ENCODE measurements at places on chromosomes 5 and 9.

GRCh38 chr5:81552852-81553566 lies 159.1 kb upstream of the ACOT12 start:
- DNase-seq, result no peak

GRCh38 chr9:127500399-127500798 lies 49.1 kb downstream of the LRSAM1 start:
- no peak for DNase-seq

DNA sequence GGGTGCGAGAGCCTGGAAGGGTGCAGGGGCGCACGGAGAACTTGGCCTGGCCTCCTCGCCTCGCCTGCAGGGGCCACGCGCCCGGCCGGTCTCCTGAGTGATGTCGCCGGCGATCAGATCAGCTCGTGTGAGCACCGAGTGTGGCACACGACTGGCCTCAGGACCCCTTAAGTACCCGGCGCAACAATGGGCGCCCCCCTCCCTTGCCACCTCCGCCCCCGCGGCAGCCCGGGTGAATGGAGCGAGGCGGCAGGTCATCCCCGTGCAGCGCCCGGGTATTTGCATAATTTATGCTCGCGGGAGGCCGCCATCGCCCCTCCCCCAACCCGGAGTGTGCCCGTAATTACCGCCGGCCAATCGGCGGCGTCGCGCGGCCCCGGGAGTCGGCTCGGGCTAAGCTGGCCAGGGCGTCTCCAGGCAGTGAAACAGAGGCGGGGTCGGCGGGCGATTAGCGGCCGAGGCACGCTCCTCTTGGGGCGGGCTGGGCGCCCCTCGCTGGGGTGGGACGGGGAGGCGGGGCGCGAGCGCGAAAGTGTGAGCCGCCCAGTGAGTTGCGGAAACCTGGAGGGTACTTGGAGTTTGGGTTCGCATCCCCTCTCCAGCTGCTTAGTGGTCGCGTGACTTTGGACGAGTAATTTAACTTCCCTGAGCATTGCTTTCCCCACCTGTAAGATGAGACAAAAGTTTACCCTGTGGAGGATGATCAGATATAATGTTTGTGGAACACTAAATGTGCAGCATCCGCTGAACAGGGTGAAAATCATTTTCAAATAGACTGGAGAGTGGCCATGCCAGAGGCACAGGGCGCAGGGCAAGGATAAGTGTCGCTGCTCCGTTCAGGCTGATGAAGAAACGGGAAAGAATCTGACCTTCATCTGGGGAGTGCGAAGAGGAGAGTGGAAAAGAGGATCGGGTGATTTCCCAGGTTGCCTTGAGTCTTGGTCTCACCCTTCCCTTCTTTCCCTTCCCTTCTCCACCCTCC lies at the start of gene NEUROG1:
TSS of gene NEUROG1 (minus strand) at position 145 of the 982 bp plus-strand sequence. CDS start 274 bp downstream, outside the sequence.
- peak; percentile 9 for DNase-seq

GRCh38 chr5:93154535-93154934 lies 426.5 kb downstream of the NR2F1-AS1 start:
- no peak for DNase-seq

GRCh38 chr5:150057052-150057451 lies 29.3 kb downstream of the CSF1R start:
- no peak for DNase-seq

DNA sequence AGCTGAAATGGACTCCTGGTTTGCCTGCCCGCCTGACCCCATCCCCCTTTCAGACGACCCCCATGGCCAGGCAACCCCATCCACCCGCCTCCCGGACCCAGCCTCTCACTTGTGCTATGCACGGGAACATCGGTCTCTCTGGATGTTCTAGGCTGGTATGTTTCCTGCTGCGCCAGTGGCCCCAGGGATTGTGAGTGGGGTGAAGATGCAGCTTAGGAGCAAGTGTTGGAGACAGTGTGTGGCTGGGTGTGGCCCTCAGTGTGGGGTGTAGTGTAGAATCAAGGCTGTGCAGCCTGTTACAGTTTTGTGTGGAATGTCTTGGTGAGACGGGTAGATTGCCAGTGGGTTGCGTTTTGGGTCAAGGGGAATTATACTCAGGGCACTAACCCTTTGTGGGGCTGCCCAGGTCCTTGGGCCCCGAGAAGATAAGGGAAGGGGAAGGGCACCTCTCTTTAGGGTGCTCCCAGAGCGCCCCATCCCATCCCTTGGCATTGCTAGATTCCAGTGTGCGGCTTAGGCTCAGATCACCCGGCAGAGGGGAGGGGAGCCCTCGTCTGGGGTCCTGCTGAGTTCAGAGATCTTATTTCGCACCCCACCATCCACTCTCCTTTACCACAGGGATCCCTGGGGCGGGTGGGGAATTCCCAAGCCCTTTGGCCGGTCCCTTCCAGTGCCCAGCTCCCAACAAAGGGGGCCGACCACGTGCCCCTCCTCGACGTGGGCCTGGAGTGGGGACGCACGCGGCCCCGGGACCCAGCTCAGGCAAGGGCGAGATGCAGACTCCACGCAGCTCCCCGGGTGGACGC lies 4.6 kb downstream of the IER5L start:
- no peak for DNase-seq

DNA sequence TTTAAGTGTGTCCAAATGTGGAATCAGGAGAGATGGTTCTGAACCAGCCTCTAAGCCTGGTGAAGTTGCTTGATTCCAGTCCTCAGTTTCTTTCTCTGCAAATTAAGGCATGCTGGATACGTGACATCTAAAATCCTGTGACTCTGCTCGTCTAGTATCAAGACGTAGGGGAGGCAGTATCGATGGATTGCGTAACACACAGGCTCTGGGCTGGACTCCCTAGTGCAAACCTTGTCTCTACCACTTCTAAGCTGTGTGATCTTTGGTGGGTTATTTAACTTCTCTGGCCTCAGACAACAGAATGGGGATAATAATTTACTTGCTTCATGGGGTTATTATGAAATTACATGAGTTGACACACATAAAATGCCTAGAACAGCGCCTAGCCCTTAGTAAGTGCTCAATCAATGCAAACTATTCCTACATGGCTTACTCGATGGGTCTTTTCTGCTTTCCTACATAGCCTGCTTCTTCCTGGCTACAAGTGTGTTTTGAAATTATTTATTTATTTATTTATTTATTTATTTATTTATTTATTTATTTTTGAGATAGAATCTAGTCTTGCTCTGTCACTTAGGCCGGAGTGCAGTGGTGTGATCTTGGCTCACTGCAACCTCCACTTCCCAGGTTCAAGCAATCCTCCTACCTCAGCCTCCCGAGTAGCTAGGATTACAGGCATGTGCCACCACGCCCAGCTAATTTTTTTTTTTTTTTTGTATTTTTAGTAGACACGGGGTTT lies 102.1 kb downstream of the EGFLAM start:
- DNase-seq, result no peak

DNA sequence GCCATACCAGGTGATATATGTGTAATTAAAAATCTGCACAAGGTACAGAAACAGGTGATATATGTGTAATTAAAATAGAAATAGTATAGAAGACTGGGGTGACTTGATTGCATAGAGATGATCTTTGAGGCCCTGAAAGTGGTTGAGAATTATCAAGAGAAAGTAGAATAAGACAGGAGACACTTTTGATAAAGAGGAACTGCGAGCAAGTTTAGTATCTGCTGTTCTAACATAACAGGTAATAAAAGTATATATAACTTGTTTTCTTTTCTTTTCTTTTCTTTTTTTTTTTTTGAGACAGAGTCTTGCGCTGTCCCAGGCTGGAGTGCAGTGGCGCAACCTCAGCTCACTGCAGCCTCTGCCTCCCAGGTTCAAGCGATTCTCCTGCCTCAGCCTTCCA lies 5.4 kb downstream of the SNX2 start:
- no peak for DNase-seq

GRCh38 chr5:73447530-73448462 lies 781 bp downstream of the FOXD1 start:
- no peak for DNase-seq

Measured in amygdala (tissue), 56 donors.